Osteoblast (primary cell): ENCODE measurements at places on chromosomes 6 and 20. TPM values are rescaled to one million over a fixed set of nuclear protein-coding genes. Genes with fewer than 3 reads are reported as not detected.

Gene PEDS1
- 33.3 and 37.6 TPM in 2 replicates for total RNA-seq

Gene TMEM14A
- 15.6 and 19.9 TPM in 2 replicates for total RNA-seq

Gene ETV7
- total RNA-seq: 3.3 and 3.5 TPM in 2 replicates

Gene RHAG
- not detected in 2 replicates for total RNA-seq

Gene RIPOR2
- 1.4 and 2.1 TPM in 2 replicates for total RNA-seq

Gene PPP1R3G
- total RNA-seq: 3.3 and 3.5 TPM in 2 replicates

GRCh38 chr6:359261-360035 is 32.1 kb upstream of the IRF4 start:
- no peak for DNase-seq
- H3K4me3 ChIP-seq: no peak overlapping the region
- H3K4me1 ChIP-seq: no peaks in the 10 kb centered on the region
- H3K36me3 ChIP-seq: no peaks in the 10 kb centered on the region

- no peak overlapping the region for H3K27ac ChIP-seq
- no peak overlapping the region for H3K4me3 ChIP-seq
- no peaks in the 10 kb centered on the region for H3K27me3 ChIP-seq
- DNase-seq: no peak
Observed at GRCh38 chr6:146420255-146420654, 123.4 kb upstream of the RAB32 start.

GRCh38 chr6:44542401-44543116 is 155.1 kb downstream of the CDC5L start:
- peak; percentile 69 for DNase-seq
- H3K36me3 ChIP-seq: no peaks in the 10 kb centered on the region
- peaks cover 11% of the 10 kb centered on the region for H3K4me1 ChIP-seq

- peak overlapping the region; percentile 75 for H3K4me3 ChIP-seq
- H3K4me1 ChIP-seq: peaks cover 20% of the 10 kb centered on the region
- DNase-seq: peak; percentile 62
- H3K27ac ChIP-seq: no peak overlapping the region
- H3K27me3 ChIP-seq: peaks cover 91% of the 10 kb centered on the region
- H3K36me3 ChIP-seq: no peaks in the 10 kb centered on the region
Observed at GRCh38 chr6:125748406-125749172, 843 bp upstream of the HEY2 start.

DNA sequence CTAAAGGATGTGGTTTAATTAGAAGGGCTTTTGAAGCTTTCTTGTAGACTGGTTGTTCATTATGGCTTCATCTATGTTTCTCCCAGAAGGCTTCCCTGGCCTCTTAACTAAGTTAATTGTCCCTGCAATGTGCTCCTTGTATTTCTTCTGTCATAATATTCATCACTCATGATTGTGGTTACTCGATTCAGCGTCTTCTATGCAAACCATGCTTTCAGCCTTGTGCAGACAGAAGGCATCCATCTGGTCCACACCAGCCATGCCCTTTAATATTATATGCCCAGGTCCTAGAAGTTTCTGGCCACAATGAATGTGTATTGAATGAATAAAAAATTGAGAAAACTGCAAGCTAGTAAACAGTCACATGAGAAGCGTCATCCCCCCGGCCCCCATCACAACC is 163.2 kb downstream of the KHDC1L start:
- H3K27me3 ChIP-seq: no peaks in the 10 kb centered on the region
- no peak for DNase-seq
- no peak overlapping the region for H3K27ac ChIP-seq
- H3K4me3 ChIP-seq: no peak overlapping the region
- H3K4me1 ChIP-seq: peaks cover 6% of the 10 kb centered on the region
